Hindlimb muscle (tissue), 1 donor: ENCODE measurements at places on chromosomes 1 and 21.

- no peak for DNase-seq
Measured at GRCh38 chr1:172977296-172978017, 73.3 kb downstream of the TNFSF18 start.

GRCh38 chr1:233487408-233487807 is 126.5 kb upstream of the KCNK1 start:
- DNase-seq = no peak

DNA sequence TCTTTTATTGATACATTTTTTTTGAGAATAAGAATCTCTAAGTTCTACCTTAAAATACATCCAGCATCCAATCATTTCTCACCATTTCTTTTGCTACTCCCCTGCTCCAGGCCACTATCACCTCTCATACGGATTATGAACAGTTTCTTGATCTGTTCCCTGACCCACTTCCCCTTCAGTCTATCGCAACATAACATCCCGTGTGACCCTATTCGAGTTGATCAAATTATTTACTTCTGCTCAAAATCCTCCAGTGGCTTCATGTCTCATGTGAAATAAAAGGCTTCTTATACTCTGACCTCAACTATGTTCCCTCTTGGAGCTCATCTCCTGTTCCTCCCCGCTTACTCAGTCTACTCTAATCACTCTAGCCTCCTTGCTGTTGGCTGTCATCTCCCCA is 5.2 kb downstream of the ALG14 start:
- no peak for DNase-seq

- DNase-seq = no peak
Measured at GRCh38 chr1:220882061-220882891, 3.0 kb downstream of the HLX start.

DNA sequence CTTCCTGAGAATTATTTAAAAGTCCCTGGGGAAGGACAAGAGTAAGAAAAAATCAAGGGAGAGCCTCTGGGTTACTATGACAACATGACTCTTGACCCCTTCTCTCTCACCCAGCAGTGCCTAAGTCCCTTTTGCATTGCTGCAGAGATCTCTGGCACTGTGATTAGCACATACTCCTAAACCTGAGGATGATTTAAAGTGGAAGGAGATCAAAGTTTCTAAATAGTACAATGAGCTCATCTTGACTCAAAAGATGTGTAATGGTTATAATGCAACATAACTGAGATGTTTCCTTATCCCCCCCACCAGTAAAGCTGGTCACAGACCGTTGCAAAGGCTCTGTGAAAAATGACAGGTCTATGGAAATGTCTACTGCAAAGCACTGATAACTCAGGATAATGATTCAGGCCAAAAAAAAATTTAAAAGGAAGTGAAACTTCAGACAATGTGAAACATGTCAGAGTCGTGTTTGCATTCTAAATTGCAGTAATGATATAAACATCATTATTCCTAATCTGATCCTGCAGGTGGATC is 519.2 kb downstream of the KIF26B start:
- DNase-seq = no peak

DNA sequence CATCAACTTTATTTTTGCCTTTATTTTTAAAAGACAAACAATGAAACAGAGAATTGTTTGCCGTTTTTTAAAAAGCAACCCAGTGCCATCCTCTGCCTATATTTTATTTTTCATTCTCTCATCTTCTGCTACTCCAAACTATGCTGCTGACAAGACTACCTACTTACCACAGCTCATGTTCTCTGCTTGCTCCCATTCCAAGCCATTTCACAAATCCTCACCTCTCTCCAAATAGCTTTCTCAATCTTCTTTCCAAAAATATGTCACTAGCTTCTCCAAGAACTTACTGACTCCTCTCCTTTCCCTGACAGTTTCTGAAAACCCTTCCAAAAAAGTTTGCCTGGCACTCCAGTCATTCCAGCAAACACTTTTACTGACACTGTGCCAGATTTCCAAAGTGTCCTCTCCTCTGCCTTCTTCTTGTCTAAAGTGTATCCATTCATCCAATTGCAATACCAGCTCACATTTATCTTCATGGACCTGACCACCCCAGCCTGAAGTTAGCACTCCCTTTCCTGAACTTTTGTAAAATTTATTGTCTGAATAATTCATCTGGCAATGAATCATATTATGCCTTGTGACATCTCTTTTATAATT is 766.5 kb upstream of the B3GALT2 start:
- DNase-seq = no peak

DNA sequence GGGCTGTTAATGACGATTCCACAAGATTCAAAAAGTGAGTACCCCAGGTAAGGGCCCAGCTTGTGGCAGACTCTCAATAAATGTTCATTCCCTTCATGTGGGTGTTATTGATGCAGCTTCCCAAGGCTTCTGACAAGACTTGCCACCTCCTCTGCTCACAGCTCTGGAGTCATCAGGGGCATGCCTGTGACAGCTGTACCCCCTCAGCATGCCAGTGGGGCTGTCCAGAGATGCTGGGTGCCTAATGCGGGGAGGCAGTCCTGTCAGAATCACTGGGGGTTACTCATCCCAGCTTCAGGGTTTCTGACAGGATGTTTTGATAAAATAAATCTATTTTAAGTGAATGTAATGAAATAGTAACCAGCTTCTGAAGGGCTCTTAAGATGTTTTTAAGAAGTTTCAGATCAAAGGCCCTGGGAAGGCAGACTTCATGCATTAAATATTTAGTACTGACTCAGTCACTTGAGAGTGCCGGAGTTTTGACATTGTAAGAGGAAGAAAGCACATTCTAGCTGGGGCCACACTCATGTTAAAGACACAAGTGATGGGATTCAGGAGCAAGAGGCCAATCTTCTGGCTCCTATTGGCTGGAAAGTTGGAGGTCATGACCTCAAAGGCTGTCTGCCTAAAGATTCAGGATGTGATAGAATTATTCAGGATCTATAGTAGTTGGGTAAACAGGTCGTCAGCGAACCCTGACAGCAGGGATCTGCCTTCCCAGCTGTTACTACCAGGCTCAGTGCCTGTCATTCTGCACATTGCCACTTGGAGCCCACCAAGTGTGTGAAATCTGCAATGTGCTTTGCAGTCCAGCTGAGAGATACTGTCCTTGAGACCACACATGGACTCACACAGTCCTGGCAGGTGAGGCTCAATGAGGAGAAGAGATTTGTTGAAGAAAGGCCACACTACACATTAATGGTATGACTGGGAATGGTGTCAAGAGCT is 239.6 kb upstream of the BEND5 start:
- DNase-seq = no peak

- DNase-seq = no peak
Measured at GRCh38 chr1:186155594-186155993, 219.5 kb downstream of the TPR start.

- DNase-seq = no peak
Measured at GRCh38 chr1:69167876-69168275, 399.8 kb upstream of the LRRC7 start.

DNA sequence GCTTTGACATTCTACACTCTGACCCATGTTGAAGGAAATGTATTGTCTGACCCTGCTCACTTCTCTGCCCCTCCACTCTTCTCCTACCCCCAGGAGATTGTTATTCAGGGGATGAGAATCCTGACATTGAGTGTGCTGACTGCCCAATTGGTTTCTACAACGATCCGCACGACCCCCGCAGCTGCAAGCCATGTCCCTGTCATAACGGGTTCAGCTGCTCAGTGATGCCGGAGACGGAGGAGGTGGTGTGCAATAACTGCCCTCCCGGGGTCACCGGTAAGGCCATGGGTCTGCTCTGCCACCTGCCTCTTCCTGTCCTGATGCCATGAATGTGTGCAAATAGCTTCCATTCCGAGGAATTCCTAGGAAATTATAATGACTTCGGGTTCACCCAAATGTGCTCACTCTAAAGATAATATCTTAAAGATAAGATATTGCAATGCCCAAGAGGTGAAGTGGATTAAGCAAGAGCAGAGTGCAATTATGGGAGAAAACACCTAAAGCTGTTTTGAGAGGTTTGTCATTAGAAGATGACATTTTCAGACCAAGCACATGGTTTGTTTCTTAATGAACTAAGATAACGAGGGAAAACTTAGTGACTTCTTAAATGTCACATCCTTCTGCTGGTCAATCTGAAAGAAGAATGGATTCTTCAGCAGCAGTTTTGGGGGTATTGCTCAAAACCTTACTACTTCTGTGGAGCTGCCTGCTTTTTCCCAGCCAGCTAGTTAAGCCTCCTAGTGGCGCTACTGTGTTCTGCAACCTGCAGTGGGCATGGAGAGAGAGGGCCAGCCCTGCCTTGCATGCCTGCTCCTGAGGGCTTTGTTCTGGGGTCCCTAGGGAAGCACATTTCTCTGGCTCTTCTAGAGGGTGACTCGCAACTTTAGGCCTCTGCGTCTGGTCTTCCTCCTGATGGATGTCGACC is 41.6 kb downstream of the LAMC2 start:
- DNase-seq = no peak
